ENCODE measurements at places on chromosomes 4 and X.

GRCh38 chrX:18449236-18449635 is 23.8 kb downstream of the CDKL5 start:
- no peak for DNase-seq

GRCh38 chrX:29962061-29962460 is 253.3 kb upstream of the MAGEB2 start:
- DNase-seq = no peak

GRCh38 chr4:25467843-25468242 is 90.8 kb downstream of the ANAPC4 start:
- no peak for DNase-seq

GRCh38 chr4:105956569-105956968 is 61.3 kb downstream of the NPNT start:
- no peak for DNase-seq

DNA sequence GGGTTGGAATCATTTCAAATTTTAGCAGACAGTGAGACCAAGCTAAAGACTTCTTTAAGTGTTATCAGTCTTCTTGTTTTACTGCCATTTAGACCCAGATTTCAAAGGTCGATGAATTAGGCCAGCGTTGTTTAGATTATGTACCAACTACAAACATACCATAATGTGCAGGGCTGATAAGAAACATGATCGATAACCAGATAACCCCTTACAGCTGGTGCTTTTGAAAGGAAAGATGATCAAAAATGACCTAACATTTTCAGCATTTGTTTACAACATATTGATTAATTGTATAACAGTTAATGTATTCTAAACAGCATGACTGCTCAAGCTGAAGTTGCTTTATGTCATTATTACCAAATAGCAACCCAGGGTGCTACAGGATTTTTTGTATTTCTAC is 400.4 kb upstream of the FAM241A start:
- no peak for DNase-seq

- no peak for DNase-seq
Measured at GRCh38 chr4:136769717-136770116, 762.6 kb downstream of the PCDH18 start.

DNA sequence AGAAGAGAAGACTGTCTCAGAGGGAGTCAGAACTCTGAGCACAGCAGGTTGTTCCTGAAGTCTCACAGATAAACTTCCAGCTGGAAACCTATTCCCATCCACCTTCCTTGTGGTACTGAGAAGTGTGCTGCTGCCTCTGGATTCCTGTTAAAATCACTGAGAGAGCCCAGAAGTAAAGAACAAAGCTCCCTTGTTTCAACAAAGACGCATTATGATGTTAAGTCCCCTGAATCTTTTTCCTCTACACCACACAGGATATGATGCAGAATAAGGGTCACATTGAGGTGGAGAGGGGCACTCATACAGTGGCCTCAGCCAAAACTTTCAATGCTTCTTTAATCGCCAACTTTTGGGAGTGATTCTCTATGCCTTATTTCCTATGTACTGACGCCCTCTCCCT is 321.0 kb downstream of the OPHN1 start:
- DNase-seq = no peak

- no peak for DNase-seq
Measured at GRCh38 chr4:186622788-186623464, 67.6 kb upstream of the MTNR1A start.
